ENCODE measurements at places on chromosomes 12 and 14.
A peak's percentile ranks its signal among the peaks of the same experiment; 100 is the strongest.

- no peak overlapping the region for H3K27ac ChIP-seq
- DNase-seq = no peak
- no peak overlapping the region for H3K4me3 ChIP-seq
- no peaks in the 10 kb centered on the region for H3K36me3 ChIP-seq
- H3K27me3 ChIP-seq = no peaks in the 10 kb centered on the region
These were observed 26.1 kb upstream of the BHLHE41 start for GRCh38 chr12:26150736-26151450.

DNA sequence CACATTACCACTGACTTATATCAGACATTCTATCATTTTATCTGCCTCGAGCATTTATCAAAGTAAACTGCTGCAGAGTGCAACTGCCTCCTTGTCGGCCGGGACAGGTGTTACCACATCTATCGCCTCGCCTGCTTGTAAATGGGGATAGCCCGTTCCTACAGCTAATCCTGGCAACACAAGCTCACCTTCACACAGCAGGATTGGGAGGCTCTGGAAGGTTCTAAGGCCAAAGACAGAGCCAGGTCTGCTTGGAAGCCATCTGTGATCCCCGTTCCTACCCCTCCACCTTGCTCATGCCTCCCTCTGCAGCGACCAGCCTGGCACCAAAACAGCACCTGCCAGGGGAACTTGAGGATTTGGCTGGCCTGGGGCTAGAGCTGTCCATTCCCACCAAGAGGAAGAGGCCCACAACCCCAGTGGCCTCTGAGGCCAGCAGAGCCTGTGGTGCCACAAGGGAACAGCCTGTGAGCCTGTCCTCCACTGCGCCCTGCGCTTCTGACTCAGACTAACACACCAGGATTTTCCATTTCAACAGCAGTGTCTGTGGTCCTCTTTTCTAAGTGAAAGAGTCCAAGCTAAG, 114.8 kb upstream of the DIO3 start:
- H3K27me3 ChIP-seq = no peaks in the 10 kb centered on the region
- no peaks in the 10 kb centered on the region for H3K4me1 ChIP-seq
- no peaks in the 10 kb centered on the region for H3K36me3 ChIP-seq
- no peak overlapping the region for H3K27ac ChIP-seq
- no peak overlapping the region for H3K4me3 ChIP-seq

- H3K36me3 ChIP-seq = no peaks in the 10 kb centered on the region
- DNase-seq = no peak
- H3K4me1 ChIP-seq = peaks cover 13% of the 10 kb centered on the region
- peak overlapping the region; percentile 50 for H3K27ac ChIP-seq
- no peak overlapping the region for H3K4me3 ChIP-seq
These were observed 156.8 kb upstream of the PDE3A start for GRCh38 chr12:20211541-20211940.

DNA sequence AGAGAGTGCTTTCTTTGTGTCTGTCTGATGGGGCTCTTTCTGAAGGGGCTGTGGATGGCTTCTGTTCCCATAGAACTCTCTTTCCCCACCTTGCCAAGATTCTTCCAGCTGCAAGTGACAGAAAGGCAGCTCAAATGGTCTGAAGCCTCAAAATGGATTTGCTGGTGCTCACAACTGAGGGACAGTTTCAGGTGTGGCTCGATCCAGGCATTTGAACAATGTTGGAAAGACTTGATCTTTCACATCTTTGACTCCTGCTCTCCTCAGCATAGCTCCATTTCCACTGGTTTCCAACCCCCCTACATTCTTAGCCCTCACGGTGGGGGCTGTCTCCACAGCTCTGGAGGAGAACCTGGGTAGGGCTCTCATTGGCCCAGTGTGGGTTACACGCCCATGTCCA, 15.9 kb downstream of the RFLNA start:
- no peaks in the 10 kb centered on the region for H3K4me1 ChIP-seq
- no peaks in the 10 kb centered on the region for H3K36me3 ChIP-seq
- H3K4me3 ChIP-seq = no peak overlapping the region
- H3K27ac ChIP-seq = no peak overlapping the region

GRCh38 chr14:59123975-59124374, 64.5 kb upstream of the DAAM1 start:
- H3K27me3 ChIP-seq = no peaks in the 10 kb centered on the region
- DNase-seq = no peak
- no peak overlapping the region for H3K4me3 ChIP-seq
- H3K36me3 ChIP-seq = no peaks in the 10 kb centered on the region

DNA sequence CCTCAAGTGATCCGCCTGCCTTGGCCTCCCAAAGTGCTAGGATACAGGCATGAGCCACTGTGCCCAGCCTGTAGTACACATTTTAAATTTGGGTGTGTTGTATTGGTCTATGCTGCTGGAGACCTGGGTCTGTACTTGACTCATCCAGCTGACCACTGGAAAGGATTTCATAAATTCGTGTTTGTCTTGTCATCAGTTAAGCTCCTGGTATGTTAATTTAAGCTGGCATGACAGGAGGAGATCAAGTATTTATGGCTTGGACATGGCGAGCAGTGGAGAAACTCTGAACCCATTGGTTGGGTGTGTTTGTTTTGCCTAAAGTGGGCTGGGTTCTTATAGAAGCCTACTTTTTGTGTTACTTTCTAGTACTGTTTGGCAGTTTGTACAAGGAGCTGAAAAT, 24.2 kb downstream of the YY1 start:
- peaks cover 55% of the 10 kb centered on the region for H3K4me1 ChIP-seq
- no peak for DNase-seq

GRCh38 chr12:54565310-54565985, 16.0 kb downstream of the PDE1B start:
- no peak overlapping the region for H3K27ac ChIP-seq
- H3K27me3 ChIP-seq = peaks cover under 1% of the 10 kb centered on the region
- H3K36me3 ChIP-seq = no peaks in the 10 kb centered on the region
- H3K4me1 ChIP-seq = no peaks in the 10 kb centered on the region
- DNase-seq = no peak

GRCh38 chr14:29926701-29927375, 809 bp downstream of the PRKD1 start:
- H3K27me3 ChIP-seq = no peaks in the 10 kb centered on the region
- peak; percentile 21 for DNase-seq

DNA sequence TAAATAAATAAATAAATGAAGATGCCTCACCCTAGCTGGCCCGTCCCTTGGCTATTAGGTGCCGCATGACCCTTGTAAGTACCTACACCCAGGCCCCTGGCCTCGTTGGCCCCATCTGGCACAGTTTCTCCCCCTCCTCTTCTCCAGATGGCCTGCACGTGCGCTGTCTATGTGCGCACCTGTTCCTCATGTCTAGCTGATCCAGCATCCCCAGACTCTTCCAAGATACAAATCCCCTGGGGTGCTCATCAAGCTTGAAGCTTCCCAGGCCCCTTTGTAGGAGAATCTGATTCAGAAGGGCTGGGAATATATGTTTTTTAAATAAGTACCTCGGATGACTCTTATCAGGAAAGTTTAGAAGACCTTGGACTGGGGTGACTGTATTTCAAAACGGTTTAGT, 133.3 kb downstream of the CHST11 start:
- no peaks in the 10 kb centered on the region for H3K36me3 ChIP-seq
- H3K4me1 ChIP-seq = no peaks in the 10 kb centered on the region
- no peak overlapping the region for H3K4me3 ChIP-seq
- no peak overlapping the region for H3K27ac ChIP-seq
- H3K27me3 ChIP-seq = no peaks in the 10 kb centered on the region
- no peak for DNase-seq

- no peak overlapping the region for H3K4me3 ChIP-seq
- H3K36me3 ChIP-seq = no peaks in the 10 kb centered on the region
These were observed 480.7 kb downstream of the RPS29 start for GRCh38 chr14:49105512-49105911.

DNA sequence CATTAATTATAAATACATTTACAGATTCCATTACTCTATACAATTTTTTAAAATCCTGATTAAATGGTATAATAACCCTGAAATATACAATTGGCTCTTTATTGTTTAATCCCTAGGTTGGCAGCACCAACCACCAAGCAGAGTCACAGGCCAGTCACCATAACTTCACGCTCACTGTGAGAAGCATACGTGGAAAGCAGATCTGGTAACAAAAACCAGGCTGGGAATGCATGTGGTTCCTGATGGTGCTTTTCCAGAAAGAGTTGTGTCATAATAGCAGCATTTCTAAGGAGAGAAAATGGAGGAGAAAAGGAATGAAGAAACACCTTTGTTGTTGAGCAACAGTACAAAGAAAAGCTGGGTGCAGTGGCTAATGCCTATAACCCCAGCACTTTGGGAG, 66.1 kb downstream of the SIX6 start:
- no peaks in the 10 kb centered on the region for H3K36me3 ChIP-seq
- H3K27me3 ChIP-seq = no peaks in the 10 kb centered on the region

- no peak for DNase-seq
- no peaks in the 10 kb centered on the region for H3K27me3 ChIP-seq
- H3K27ac ChIP-seq = no peak overlapping the region
- no peak overlapping the region for H3K4me3 ChIP-seq
- H3K4me1 ChIP-seq = no peaks in the 10 kb centered on the region
- no peaks in the 10 kb centered on the region for H3K36me3 ChIP-seq
These were observed 35.1 kb upstream of the CLMN start for GRCh38 chr14:95354834-95355233.

- peak; percentile 7 for DNase-seq
- H3K36me3 ChIP-seq = no peaks in the 10 kb centered on the region
- no peaks in the 10 kb centered on the region for H3K27me3 ChIP-seq
- no peak overlapping the region for H3K27ac ChIP-seq
- H3K4me3 ChIP-seq = no peak overlapping the region
These were observed 53.7 kb downstream of the APAF1 start for GRCh38 chr12:98698603-98699463.

DNA sequence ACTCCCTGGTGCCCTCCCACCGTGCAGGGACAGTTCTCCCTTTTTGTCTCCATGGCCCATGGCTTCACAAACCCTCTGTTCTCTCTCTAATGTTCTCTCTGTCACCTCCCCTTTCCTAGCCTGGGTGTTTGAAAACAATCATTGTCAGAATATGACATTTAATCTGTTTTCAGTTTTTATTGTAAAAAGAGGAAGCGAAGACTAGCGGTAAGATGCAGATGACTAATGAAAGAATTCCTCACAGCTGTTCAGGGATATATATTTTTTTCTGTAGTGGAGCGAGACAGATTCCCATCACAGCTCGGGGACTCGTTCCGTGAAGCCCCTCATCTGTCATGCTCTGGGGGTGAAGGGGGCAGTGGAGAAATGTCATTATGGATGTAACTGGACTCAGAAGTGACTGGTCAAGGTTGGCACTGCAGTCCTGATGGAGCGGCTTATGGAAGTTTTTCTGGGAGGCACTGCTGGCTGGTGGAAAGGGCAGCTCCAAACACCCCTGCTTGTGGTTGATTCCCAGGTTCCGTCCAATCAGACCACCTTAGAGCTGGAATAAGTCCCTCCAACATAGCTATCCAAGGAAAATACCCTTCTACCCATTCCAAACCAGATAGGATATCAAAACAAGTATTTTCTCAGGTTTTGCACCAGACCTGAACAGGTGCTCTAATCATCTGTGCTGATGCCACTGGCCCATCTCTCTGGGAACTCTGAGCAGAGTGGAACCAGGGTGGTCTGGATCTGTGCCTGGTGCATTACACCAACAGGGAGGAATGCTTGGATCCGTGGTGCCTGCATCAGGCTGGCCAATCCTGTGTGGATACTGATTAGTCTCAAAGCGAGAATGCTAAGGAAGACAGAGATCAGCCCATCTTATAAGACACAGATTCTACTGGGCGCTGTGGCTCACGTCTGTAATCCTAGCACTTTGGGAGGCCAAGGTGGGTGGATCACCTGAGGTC, 84.7 kb downstream of the GPATCH2L start:
- H3K36me3 ChIP-seq = no peaks in the 10 kb centered on the region
- no peaks in the 10 kb centered on the region for H3K27me3 ChIP-seq
- no peaks in the 10 kb centered on the region for H3K4me1 ChIP-seq
- H3K27ac ChIP-seq = no peak overlapping the region
- no peak for DNase-seq

GRCh38 chr12:20274008-20274407, 94.3 kb upstream of the PDE3A start:
- no peaks in the 10 kb centered on the region for H3K36me3 ChIP-seq
- no peak overlapping the region for H3K4me3 ChIP-seq
- no peaks in the 10 kb centered on the region for H3K27me3 ChIP-seq
- peak overlapping the region; percentile 84 for H3K27ac ChIP-seq

DNA sequence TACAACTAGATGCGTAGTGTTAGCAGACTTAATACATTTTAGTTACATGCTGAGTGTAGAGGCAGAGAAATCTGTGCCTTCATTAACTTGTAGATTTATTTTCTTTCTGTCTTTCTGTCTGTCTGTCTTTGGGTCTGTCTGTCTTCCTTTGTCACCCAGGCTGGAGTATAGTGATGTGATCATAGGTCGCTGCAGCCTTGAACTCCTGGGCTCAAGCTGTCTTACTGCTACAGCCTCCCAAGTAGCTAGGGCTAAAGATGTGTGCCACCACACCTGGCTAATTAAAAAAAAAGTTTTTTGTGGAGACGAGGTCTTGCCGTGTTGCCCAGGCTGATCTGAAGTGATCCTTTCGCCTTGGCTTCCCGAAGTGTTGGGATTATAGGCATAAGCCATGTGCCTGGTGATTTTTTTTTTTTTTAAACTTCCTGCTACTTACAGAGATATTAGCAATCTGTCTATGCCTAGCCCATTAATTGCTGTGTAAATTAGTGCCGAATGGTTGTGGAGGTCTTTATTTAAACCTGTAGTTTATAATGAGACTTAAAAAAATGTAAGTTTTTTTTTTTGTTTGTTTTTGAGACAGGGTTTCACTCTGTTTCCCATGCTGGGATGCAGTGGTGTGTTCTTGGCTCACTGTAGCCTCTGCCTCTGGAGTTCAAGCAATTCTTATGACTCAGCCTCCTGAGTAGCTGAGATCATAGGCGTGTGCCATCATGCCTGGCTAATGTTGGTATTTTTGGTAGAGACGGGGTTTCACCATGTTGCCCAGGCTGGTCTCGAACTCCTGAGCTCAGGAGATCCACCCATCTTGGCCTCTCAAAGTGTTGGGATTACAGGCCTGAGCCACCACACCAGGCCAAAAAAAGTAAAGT, 22.8 kb downstream of the ERC1 start:
- H3K4me3 ChIP-seq = no peak overlapping the region
- H3K36me3 ChIP-seq = no peaks in the 10 kb centered on the region
- no peaks in the 10 kb centered on the region for H3K27me3 ChIP-seq
- no peak for DNase-seq
- no peaks in the 10 kb centered on the region for H3K4me1 ChIP-seq

DNA sequence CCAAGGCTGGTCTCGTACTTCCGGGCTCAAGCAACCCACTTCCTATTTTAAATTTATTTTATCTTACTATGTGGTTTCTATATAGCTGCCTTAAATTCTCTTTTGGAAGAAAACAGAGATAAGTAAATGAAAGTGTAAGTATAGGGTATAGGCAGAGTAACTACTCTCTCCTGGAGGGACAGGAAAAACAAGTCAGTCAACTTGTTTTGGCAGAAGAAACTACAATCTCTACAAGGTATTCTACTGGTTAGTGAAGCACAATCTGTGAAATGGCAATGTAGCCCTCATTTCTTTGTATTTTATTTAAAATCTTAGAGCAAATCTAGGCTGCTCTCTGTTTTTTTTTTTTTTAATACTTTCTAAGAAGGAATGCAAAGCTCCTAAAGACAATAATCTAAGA, 55.4 kb downstream of the UBR7 start:
- no peak for DNase-seq
- no peak overlapping the region for H3K27ac ChIP-seq
- H3K4me3 ChIP-seq = no peak overlapping the region
- H3K36me3 ChIP-seq = peaks cover 22% of the 10 kb centered on the region
- H3K4me1 ChIP-seq = peaks cover 5% of the 10 kb centered on the region
- H3K27me3 ChIP-seq = no peaks in the 10 kb centered on the region

GRCh38 chr12:21638054-21638891, 19.4 kb downstream of the LDHB start:
- H3K36me3 ChIP-seq = no peaks in the 10 kb centered on the region
- no peaks in the 10 kb centered on the region for H3K4me1 ChIP-seq
- H3K4me3 ChIP-seq = no peak overlapping the region
- no peak for DNase-seq
